ENCODE measurements at places on chromosomes 4 and X.

GRCh38 chr4:95304898-95305297, 243.9 kb downstream of the UNC5C start:
- DNase-seq, result no peak

GRCh38 chrX:109952050-109952449, 50.9 kb upstream of the TMEM164 start:
- DNase-seq, result no peak

GRCh38 chr4:121773883-121774282, 8.9 kb upstream of the SMIM43 start:
- DNase-seq, result no peak

DNA sequence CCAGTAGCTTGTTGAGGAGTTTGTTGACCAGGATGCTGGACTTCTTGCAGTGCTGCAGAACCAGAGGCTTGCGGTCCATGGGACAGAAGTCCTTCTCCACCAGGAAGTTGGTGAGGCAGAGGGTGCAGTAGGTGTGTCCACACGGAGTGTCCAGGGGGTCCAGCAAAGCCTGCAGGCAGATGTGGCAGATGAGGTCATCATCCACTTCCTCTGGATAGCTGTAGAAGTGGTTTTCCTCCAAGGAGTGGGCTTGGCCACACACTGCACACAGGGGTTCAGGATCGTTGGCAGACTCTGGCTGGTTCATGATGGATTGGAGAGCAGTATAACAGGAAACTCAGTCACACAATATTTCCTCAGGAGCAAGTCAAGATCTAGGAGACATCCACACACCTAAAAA, 17.6 kb downstream of the LNX1 start:
- DNase-seq, result no peak

DNA sequence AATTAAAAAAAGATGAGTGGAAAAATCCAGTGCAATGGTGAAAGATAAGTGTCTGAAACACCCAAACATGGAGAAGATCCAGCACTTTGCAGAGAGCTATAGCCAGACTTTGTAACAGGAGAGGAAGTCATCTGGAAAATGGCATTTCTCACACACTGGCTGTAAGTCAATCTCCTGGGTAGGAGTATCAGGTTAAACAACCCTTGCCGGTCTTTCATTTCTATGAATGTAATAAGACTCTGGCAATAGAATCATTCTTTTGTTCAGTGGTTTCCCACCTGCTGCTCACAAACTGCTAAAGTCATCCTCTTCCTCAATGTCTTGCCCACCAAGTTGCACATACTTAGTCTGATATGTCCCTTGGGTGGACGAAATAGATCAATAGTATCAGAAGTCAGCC, 94.0 kb upstream of the ATP8A1 start:
- DNase-seq, result no peak

GRCh38 chr4:94523033-94523580, 71.4 kb downstream of the PDLIM5 start:
- DNase-seq, result no peak

- no peak for DNase-seq
These were observed 8.7 kb upstream of the FGFRL1 start for GRCh38 chr4:1002631-1003251.

Data from naive thymus-derived CD8-positive, alpha-beta T cell (primary cell).